ENCODE measurements at places on chromosomes 12 and 14.

DNA sequence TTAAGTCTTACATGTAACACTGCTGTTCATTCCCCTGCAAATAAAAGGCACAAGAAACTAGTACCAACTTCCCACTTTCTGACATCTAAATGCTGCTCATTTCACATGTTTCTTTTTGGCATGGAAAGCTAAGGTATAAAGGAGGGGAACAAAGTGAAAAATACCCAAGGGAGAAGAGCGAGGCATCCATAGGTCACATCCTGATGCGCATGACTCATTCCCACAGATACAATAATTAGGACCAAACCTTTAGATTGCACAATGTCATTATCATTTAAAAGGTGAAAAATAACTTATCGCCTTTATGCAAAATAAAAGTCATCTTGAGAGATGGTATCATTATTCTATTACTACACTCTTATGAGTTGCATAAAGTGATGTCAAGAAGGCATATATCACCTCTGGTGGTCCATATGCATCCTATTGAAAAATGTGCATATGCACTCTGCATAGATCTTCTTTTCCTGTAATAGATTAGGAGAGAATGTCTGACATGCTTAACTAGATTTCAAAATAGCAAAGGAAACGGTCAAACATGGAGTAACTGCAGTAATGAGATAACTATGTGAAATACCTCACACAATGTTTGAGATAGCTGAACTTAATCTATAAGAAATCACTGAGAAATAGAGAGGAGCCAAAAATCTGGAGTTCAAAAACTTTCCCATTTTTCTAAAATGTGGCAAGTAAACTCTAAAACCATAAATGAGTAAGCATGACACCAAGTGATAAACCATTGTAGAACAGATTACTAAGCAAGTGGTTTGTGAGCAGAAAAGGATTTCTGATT is 382.5 kb upstream of the TMTC1 start:
- no peak for DNase-seq

- no peak for DNase-seq
These were observed 141.8 kb upstream of the DYRK2 start for GRCh38 chr12:67506739-67507138.

- no peak for DNase-seq
These were observed 9.0 kb upstream of the NKX2-1 start for GRCh38 chr14:36529062-36529461.

DNA sequence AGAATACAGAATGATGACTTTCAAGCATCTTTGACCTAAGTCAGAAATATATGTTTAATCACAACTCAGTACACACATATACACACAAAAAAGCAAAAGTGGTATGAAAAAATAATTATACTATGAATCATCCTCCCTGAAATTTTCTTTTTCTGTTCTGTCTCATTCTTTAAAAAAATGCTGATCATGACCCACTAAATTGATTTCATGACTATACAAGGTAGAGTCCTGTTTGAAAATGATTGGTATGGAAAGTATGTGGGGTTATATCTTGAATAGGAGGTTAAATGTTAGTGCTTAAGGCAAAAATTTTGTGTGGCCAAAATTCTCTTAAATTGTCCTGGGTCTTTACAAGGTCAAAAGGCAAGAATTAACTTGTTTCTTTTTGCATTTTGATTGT is 80.4 kb downstream of the SUDS3 start:
- no peak for DNase-seq

DNA sequence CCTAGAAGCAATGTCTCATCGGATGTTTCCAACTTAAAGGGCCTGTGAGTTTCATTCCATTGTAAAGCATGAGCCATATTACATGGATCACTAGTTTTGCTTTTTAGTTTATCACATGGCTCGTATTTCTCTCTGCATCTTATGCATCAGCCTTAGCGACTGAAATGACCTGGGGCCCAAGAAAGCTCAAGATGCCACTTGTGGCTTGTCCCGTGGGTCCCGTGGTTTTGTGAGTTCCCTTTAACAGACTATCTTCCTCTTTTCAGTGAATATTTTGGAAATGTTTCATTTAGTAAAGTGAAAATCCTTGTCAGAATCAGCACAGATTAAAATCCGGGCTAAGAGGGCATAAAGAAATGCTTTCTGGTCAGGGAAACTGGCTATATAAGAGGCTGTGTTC is 86.2 kb upstream of the PPM1H start:
- no peak for DNase-seq

DNA sequence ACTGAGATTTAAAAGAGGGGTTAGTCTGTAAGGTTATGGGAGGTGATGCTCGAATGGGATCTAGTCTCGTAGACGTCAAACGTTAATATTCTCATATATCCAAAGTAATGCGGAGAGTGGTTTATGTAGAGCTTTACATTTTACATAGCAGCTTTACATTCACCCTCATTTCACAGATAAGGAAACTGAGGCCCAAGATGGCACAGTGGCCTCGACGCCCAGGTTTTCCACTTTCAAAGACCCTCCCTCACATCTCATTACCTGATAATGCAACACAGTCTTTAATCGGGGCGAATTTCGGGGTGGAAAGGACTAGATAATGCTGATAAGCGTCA is 450 bp upstream of the TDG start:
- no peak for DNase-seq

DNA sequence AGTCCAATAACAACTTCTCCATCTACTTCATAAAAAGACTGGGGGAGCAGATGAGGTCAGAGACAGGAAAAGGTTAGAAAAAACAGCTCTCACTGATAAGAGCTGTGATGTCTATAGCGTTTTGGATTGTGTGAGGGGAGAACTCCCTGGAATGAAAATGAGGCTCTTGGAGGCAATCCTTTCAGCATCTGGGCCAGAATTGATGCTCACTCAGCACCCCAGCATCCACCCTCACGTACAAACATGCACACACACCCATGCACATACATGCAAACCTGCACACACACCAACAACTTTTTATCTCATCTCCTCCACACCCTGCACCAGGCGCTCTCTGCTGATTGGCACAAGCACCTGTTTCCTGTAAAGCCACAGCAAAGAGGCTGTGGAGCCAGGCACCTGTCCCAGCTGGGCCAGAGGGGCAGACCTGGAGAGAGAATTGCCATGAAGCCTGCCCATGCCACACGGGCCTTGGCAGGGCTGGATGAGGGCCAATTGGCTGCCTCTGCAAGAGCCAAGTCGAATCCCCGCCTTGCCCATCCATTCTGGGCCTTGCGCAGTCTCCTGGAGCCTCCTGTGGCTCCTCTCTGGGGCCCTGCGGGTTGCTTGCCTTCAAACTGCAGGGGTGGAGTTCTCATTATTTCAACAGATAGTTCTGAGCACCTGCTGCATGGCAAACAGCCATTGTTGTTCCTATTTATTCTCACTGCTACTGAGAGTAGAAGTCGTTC is 53.1 kb downstream of the SYNE3 start:
- no peak for DNase-seq

Data from NCI-H2171 treated with DMSO at 0.1 percent for 48 hours (cell line).